ENCODE measurements at places on chromosomes 3 and 15. TPM values are rescaled to one million over a fixed set of nuclear protein-coding genes. Genes with fewer than 3 reads are reported as not detected.
A peak's percentile ranks its signal among the peaks of the same experiment; 100 is the strongest.

DNA sequence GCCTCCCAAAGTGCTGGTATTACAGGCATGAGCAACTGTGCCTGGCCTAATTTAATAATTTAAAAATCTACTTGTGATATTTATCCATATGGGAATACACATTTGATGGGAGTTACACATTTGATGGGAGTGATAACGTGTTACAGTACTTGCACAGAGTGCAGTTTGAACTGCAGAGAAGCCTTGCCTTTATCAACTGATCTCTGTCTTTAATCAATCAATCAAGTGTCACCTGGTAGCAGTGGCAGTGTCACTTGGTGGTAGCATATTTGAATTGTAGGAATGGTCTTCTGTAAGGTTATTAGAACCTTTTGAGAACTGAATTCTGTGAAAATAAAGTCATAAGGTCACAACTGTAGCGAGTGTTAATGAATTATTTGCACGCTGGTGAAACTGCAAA is 37.8 kb downstream of the SIDT1 start:
- no peak for DNase-seq

The MESP2 gene
- not detected for polyA plus RNA-seq

The ZPLD1 gene
- polyA plus RNA-seq = not detected

DNA sequence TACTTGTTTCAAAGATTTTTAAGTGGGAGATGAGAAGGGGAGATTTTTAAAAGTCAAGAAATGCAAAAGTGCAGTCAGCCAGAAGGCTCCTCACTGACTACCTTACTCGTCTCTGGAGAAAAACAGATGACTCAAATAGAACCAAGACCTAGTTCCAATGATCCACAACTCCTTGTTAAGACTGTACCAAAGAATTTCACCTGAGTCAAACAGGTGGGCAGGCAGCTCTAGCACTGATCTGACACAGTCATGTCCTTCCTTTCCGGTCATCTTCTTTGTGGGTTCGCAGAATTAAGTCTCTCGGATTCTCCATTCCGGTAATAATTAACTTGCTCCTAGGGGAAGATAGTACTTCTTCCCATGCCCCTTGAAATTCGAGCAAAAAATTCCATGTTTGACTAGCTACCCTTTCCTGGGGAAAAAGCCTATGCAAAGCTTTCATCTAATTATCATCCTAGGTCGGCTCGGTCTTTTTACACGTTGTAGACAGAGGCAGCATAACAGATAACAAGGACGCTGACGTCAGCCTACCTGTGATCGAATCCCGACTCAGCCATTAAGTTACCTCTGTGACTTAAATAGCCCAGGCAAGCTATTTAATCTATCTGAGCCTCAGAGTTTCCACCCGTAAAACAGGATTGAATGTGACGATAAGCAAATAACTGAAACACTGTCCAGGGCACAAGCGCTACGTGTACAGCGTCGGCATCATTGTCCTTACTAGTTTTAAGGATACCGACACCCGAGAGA is 758 bp downstream of the SELENOK start:
- peak; percentile 39 for DNase-seq

DNA sequence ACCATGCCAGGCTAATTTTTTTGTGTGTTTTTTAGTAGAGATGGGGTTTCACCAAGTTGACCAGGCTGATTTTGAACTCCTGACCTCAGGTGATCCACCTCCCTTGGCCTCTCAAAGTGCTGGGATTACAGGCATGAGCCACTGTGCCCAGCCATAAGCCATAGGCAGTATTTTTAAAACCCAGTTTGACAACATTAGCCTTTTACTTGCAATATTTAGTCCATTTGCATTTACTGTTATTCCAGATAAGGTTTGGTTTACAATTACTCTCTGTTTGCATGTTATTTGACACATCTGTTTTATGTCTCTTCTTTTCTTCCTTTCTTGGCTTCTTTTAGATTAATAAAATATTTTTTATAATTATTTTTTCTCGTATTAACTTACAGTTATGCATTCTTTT is 83.6 kb upstream of the EPHB3 start:
- no peak for DNase-seq

The ARHGEF3 gene
- 32.8 TPM for polyA plus RNA-seq

The ARNT2 gene
- not detected for polyA plus RNA-seq

- DNase-seq = no peak
These were observed 117.5 kb upstream of the ARHGEF3 start for GRCh38 chr3:56919137-56919796.

DNA sequence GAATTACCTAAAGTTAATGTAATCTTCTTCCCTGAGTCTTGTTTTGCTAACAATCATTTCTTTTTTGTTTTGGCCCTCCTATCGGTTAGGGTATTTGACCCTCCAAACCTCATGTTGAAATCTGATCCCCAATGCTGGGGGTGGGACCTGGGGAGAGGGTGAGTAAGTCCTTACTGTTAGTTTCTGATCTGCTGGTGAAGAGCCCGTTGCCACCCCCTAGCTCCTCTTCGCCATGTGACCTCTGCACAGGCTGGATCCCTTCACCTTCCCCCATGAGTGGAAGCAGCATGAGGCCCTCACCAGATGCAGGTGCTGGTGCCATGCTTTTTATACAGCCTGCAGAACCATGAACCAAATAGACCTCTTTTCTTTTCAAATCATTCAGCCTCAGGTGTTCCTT is 62.8 kb upstream of the ADCY5 start:
- no peak for DNase-seq

- no peak for DNase-seq
These were observed 45.9 kb upstream of the SEC61A1 start for GRCh38 chr3:128006061-128007032.

The TXNRD3 gene
- polyA plus RNA-seq = 0.68 TPM

GRCh38 chr3:69567710-69568052 is 171.6 kb upstream of the MITF start:
- DNase-seq = no peak

All from naive B cell (primary cell).